Activated T-cell treated with anti-CD3 and anti-CD28 coated beads for 48 hours (primary cell): ENCODE measurements at places on chromosomes 5 and 9.

- DNase-seq = no peak
Observed at GRCh38 chr5:118405650-118406061, 582.7 kb downstream of the DTWD2 start.

- no peak for DNase-seq
Observed at GRCh38 chr9:126842977-126843799, 17.3 kb upstream of the ZBTB34 start.

- no peak for DNase-seq
Observed at GRCh38 chr9:12640016-12640587, 53.1 kb upstream of the TYRP1 start.

- DNase-seq = no peak
Observed at GRCh38 chr9:13896047-13896446, 417.9 kb downstream of the NFIB start.

- no peak for DNase-seq
Observed at GRCh38 chr9:38084556-38084880, 15.5 kb upstream of the SHB start.

DNA sequence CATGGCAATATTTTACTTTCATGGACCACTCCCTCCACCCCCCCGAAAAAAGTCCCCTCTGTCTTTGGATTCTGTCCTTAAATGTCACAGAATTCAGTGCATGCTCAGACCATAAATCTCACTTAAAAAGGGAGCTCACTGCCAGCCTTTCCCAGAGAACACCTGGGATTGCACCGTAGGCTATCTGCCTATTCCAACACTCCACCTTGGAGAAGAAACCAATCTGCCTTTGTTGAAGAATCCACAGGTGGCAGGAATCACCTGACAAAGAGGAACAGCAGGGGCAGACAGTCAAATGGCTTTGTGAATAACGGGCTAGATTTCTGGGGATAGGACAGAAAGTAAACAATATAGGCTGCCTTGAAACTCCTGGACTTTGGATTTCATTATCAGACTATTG lies 306.7 kb upstream of the BRINP1 start:
- DNase-seq = no peak

- DNase-seq = no peak
Observed at GRCh38 chr5:90519081-90519480, 10.3 kb downstream of the LYSMD3 start.

DNA sequence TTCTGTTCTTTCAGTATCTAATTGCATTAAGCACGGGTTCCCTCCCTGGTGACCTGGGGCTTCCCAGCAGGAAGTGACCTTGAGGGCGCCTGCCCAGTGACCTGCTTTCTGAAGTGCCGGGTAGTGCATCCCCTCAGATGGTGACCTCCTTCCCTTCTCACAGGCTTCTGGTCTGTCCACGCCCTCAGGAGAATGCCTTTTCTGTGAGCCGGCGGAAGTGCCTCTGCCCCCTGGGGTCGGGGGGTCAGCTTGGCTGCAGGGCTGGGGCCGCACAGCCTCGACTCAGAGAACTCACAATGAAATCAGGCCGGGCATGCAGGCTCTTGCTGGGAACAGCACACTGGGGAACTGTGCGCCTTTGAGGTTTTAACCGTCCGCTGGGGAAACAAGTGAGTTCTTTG lies 124.5 kb upstream of the PHYKPL start:
- no peak for DNase-seq

DNA sequence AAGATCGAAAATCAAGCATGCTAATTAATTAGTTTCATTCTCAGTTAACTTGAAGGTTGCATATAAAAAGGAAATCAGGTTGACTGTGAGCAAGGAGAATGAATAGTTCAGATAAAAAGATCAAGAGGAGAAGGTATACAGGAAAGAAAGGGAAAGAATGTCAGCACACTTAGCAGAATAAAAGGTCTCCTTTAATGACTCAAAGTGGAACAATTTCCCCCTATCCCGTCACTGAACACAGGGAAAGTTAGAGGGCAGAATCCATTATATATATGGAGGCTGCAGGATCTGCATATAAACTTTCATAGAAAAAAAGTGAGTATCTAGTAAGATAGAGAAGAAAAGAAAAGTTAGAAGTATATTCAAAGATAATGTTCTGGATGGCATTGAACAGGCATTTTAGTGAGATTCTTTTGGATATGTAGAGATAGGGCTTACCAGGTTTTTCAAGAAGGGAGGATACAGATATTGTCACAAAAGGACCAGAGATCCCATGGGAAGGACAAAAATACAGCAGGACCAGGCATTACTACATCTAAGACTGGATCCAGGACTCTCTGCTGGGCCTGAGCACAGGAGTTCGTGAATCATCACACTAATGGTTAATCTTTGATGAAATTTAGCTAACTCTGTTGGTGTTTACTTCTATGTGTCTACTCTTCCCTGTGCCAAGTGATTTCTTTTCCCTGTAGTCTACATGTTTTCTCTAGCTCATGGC lies 988.2 kb upstream of the ARRDC3 start:
- DNase-seq = no peak

GRCh38 chr9:78158286-78158685 lies 77.6 kb upstream of the CEP78 start:
- DNase-seq = no peak

- DNase-seq = no peak
Observed at GRCh38 chr5:8923526-8923925, 622.3 kb downstream of the SEMA5A start.

DNA sequence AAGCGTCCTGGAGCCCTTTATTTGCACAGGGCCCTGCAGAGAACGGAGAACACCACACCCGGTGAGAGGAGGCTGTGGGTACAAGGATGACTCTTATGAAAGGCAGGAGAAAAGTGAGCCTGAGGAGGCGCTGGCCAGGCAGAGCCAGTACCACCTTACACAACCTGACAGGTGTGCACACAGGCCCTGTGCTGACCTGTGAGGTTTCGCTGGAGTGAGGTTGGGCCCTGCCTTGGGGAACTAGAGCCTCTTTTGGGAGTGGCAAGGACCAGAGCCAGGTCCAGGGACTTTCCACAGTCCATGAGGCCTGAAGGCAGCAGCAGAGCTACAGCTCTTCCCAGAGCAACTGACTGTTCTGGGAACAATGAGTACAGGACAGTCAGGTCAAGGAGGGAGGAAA lies 3.1 kb downstream of the SRD5A1 start:
- DNase-seq = no peak
